NCI-H1930 (cell line): ENCODE measurements at places on chromosomes 3 and 15.

- DNase-seq: no peak
Observed at GRCh38 chr15:94080989-94081605, 150.3 kb upstream of the MCTP2 start.

GRCh38 chr3:29972320-29972993 lies 633.9 kb upstream of the TGFBR2 start:
- no peak for DNase-seq

GRCh38 chr3:186931532-186932280 lies 1.4 kb downstream of the ST6GAL1 start:
- no peak for DNase-seq

GRCh38 chr3:170154569-170155143 lies 26.9 kb downstream of the PHC3 start:
- DNase-seq: no peak

DNA sequence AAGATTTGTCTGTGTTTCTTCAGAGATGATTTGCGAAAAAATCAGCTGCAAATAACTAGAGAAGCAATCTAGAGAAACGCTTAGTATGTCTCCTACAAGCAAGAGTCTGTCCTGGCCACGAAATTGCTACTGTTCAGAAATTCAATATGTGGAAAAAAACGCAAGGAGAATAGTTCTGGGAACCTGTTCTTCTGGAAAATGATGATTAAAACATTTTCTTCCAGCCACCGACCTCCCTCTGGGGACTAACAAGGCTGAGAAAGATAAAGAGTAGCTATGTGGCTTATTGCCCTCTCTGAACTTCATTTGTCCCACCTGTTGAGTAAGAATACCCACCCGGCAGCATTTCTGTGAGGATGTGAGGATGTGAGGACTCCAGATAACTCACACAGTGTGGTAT lies 31.6 kb downstream of the SNTN start:
- no peak for DNase-seq

DNA sequence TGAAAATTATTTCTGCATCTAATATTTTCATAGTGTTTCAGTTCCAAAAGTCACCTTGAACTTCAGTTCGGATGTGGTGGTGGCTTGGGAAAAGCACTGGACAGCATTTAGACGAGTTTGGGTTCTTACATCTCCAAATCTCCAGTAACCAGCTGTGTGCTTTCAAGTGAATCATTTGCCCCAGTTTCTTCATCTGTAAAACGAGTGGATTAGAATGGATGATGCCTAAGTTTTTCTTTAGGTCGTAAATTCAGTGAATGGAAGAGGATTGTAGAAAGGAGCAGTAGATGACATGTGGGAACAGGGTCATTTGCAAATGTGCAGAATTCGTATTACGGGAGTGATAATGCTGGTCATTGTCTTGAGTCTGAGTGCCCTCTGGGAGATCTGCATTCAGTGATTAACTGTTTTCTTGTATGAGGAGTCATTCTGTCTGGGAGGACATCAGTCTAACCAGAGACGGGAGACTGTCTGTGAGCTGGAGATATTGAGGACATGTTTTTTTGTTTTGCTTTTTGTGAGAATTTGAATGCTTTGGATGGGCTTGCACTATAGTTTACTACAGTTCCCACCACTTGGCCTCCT lies 641.6 kb upstream of the TBL1XR1 start:
- no peak for DNase-seq

- no peak for DNase-seq
Observed at GRCh38 chr15:93897377-93897776, 334.0 kb upstream of the MCTP2 start.

DNA sequence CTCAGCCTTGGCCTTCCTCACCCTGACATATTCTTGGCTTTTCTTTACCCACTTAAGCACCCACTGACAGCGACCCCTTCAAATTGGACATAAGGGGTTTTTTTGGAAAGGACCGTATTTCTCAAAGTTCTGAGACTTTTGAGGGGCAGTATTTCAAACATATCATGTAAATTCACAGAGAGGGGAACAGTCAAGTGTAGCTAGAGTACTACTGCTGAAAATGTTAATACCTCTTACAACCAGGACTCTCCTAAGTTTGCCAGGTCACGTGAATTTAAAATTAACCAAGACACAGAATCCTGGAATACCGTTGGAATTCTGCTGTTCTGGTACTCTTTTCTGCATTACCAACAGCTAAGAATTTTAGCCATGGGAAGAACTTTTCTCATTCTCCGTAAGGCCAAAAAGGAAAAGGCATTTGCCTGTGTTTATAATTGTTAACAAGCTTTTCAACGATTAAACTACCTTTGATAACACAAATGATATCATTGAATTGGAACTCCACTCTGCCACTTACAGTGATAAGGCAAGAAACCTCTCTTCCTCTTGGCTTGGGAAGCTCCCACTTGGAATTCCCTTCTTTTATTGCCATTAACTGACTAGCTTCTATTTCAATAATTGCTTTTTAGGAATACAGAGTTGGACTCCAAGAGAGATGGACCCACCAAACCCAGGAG lies 597 bp upstream of the GBE1 start:
- DNase-seq: no peak

DNA sequence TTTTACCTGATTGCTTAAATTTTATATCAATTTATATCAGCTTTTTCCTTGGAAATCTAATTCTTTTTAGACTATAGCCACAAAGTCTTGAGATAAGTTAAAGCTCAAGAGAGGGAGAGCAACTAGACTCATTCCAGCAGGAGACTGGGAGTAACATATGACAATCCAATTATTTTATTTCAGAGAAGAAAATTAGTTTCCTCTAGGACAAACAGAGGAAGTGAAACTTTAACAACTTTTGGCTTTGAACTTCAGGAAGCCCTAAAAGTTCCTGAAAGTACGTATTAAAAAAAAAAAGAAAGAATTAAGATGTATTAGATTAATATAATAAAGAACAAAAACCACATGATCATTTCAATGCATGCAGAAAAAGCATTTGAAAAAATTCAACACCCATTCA lies 13.9 kb upstream of the UBE2E2 start:
- no peak for DNase-seq

- no peak for DNase-seq
Observed at GRCh38 chr3:3278073-3278472, 98.6 kb upstream of the CRBN start.

DNA sequence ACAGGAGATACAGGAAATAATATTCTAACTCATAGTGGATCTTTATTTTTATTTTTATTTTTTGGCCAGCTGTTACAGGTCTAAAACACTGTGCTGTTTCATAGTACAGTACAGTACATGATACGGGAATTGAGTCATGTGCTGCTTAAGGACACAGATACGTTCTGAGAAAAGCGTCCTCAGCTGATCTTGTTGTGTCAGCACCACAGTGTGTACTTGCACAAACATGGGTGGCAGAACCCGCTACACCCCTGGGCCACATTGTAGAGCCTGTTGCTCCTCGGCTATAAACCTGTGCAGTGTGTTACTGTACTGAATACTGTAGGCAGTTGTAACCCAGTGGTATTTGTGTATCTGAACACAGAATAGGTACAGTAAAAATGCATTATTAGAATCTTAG lies 183.4 kb downstream of the OR4M2 start:
- DNase-seq: no peak

DNA sequence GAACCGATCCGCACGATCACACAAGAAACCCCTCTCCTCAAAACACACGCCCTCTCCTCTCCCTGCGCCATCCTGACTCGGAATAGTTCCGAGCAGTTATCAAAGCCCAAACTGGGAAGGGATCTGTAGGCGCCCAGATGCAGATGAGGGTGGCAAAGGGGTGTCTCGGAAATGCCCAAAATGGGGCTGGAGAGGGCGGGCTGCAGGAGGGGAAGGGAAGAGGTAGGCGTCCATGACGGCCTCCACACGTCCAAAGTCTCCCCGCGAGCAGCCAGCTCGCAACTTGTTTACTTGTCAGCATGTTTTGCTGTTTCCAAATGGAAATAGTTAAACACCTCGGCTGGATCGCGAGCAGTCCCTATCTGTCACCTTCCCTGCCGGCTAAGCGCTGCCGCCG lies 1.5 kb downstream of the NTRK3 start:
- DNase-seq: no peak

DNA sequence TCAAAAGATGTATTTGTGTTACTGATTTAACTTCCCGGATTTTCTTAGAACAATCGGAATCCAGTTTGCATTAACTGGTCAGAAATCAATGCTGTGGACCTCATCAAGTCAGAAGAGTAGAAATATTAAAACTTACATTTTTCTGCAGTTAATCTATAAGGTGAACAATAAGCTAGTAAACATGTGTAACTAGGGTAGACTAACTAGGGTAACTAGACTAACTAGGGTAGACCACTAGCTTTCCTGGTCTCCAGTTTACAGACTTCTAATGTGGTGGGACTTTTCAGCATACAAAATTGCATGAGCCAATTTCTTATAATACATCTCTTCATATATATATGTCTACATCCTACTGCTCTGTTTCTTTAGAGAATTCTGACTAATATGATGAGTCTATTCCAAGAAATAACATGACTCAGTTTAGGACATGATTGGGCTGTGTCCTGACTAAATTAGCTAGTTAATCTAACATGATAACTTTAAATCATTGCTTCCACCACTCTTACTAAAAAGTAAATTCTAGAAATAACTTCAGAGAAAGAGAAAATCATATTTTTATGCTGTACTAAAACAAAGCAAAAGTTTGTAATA lies 5.3 kb downstream of the PLSCR2 start:
- no peak for DNase-seq

DNA sequence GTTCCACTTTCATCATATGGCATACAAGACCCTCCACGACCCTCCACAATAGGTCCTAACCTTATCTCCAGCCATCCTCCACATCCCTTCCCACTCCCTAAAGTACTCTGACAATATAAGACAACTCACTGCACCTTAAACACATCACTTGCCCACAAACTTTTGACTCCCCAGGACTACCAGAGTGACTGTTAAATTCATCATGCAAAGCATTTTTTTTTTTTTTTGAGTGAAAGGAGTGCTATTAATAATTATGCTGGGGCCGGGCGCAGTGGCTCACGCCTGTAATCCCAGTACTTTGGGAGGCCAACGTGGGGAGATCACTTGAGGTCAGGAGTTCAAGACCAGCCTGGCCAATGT lies 55.8 kb downstream of the OSBPL10 start:
- DNase-seq: no peak

DNA sequence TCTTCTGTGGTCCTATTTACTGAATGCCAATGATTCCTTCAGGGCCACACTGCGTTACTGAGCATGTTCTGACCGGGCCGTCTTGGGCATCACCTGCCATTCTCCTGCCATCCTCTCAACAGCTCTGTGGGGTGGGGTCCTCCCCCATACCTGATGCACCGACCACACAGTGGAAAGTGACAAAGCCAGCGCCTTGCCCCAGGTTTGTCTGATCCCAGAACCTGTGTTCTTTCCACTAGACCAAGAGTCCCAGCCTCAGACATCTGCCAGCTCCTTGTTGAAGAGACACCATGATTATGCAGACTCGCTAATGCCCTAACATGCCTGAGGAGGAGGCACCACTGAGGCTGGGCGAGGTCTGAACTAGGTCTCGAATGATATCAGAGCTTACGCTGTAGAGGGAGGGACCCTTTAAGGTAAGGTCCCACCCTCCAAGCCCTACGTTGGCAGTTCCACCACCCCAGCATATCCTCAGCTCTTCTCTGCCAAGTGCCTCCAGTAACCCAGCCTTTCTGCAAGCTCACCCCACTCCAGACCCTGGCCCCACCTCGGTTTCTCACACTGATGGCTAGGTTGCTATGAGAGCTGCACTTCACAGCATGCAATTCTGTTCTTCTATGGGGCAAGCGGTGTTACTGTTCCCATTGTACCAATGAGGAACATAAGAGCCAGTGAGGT lies 29.8 kb upstream of the PLXNA1 start:
- no peak for DNase-seq

DNA sequence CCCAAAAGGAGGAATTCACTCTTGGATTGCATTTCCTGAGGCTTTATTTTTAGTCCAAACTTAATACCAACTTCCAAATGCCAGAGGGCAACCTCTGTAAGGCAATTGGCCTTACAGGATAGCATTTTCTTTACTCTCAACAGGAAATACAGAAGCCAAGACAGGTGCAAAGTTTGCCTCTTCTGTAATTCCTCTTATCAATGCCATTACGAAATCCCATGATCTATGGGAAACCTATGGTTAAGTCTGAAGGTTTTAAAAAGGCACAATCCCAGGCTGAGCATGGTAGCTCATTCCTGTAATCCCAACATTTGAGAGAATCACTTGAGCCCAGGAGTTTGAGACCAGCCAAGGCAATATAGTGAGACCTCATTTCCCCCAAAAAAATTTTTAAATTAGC lies 14.9 kb downstream of the PKM start:
- no peak for DNase-seq

DNA sequence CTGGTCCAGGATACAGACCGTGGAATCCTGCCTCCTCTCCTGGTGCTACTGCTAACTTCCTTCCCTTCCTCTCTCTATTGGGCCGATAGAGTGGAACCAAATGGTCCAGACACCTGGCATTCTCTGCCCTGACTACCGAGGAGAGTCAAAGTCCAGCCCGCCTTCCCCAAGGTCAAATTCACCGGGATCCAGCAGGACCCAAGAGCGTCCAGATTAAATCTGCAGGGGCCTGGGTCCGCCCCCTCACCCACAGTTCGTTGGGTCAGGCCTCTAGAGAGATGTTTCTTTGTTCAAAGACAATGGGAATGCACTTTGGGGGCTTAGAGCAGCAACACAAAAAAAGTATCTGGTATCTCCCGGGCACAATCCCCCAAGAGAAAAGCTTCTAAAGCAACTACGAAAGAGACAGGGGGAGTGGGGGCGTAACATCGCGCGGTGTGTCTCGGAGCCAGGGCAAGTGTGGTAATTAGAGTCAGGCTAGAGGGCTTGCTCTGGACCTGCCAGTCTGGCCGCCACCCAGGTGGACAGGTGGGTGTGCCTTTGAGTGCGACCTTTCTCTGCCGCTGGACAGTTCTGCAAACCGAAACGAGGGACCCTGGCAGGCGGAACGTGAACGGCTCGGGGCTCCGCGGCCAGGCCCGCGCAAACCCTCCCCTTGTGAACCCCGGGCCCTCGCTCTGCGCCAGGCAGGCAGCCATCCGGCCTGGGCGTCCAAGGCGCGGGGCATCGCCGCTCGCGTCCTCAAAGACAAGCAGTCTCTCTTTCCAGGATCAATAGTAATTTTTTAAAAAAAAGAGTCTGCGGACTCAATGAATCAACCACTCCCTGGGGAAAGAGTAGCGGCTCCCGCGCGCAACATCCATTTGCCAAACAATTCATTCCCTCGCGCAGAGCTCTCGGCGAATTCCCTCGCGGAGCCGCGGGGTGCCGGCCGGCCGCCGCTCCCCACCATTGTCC lies 806 bp downstream of the KLHL25 start:
- DNase-seq: no peak

DNA sequence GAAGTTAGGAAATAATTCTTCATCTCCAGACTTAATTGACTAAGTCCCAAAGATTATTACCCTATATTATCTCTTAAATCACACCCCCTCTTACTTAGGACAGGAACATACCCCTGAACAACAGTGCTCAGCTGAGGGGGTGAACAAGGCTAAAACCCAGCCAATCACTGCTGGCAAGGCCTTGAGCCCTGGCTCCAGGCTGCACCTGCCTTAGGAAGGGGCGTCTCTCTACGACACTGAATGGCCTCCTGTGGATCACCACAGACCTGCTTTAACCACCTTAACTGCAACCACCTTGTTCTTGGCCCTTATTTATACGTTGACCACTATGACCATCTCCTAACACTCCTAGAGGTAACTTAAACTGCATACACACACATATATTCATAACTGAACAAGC lies 267.4 kb upstream of the THBS1 start:
- no peak for DNase-seq
